WTC11 (cell line): ENCODE measurements at places on chromosomes 6 and 20.

- H3K27me3 ChIP-seq = no peaks in the 10 kb centered on the region
- no peak overlapping the region for H3K4me3 ChIP-seq
- DNase-seq = no peak
- no peaks in the 10 kb centered on the region for H3K36me3 ChIP-seq
- no peak overlapping the region for H3K27ac ChIP-seq
Measured at GRCh38 chr6:12235341-12235740, 54.8 kb upstream of the EDN1 start.

DNA sequence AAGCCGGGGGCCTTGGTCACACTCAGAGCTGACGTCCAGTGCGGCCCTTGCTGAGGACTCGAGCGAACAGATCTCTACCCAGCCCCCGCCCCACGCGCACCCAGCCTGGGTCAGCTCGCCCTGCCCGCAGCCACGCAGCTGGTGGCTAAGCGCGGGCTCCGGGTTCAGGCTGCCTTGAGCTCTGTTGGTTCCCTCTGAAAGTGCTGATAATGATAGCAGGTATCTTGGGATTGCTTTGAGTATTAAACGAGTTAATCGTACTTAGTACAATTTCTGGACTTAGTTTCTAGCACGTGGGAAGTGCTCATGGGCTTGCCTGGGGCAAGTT is 88.1 kb upstream of the TGM3 start:
- DNase-seq = no peak
- H3K4me1 ChIP-seq = no peaks in the 10 kb centered on the region
- no peaks in the 10 kb centered on the region for H3K36me3 ChIP-seq
- H3K4me3 ChIP-seq = peak overlapping the region; percentile 76

- H3K27ac ChIP-seq = no peak overlapping the region
- H3K27me3 ChIP-seq = no peaks in the 10 kb centered on the region
- H3K4me1 ChIP-seq = no peaks in the 10 kb centered on the region
- H3K36me3 ChIP-seq = no peaks in the 10 kb centered on the region
Measured at GRCh38 chr6:156697225-156697830, 79.8 kb upstream of the ARID1B start.

GRCh38 chr6:36622901-36623546 is 28.9 kb downstream of the SRSF3 start:
- H3K36me3 ChIP-seq = no peaks in the 10 kb centered on the region
- peak; percentile 4 for DNase-seq
- no peaks in the 10 kb centered on the region for H3K27me3 ChIP-seq
- no peak overlapping the region for H3K27ac ChIP-seq
- H3K4me3 ChIP-seq = no peak overlapping the region

GRCh38 chr6:137875058-137875520 is 8.0 kb downstream of the TNFAIP3 start:
- no peak overlapping the region for H3K27ac ChIP-seq
- DNase-seq = no peak
- no peaks in the 10 kb centered on the region for H3K27me3 ChIP-seq
- H3K4me3 ChIP-seq = no peak overlapping the region
